ENCODE measurements at places on chromosomes 3 and 15.

- no peak for DNase-seq
Measured at GRCh38 chr3:41640076-41640475, 321.8 kb downstream of the ULK4 start.

- DNase-seq: no peak
Measured at GRCh38 chr3:53704363-53704725, 141.9 kb downstream of the CHDH start.

GRCh38 chr15:84773716-84774115 is 25.3 kb downstream of the ZNF592 start:
- no peak for DNase-seq

- no peak for DNase-seq
Measured at GRCh38 chr15:25712961-25713355, 150.2 kb downstream of the ATP10A start.

DNA sequence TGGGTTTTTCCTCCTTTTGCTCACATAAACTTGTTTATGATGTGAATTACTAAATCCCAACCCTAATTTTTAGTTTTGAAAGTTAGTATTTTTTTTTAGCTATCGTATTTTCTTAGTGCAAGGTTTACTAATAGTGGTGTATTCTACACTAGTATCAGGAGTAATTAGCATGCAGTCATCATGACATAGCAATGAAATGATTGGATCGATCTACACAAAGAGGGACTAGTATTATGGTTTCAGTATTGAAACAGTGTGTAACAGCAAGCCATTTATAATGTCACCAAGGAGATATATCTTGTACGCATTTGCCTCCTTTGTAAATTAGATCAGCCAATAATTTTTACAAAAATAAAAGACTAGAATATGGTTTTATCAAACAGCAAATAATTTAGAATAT is 38.7 kb downstream of the RNF111 start:
- no peak for DNase-seq

DNA sequence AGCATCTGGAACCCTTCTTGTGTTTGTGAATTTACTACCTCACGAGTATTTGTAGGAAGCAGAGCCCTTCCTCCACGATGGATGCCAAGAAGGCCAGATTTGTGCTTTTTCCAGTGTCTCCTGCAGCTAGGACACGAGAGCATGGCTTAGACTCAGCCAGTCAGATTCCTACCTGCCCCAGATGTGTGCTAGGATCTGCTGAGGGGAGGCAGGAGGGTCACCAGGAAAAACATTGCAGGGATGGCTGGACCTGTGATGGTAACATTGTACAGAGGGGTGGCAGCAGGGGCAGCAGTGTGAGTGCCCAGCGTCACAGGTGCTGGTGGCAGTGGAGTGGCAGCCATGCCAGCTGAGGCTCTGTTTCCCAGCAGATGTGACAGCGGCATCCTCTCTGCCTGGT is 285.3 kb downstream of the FAM43A start:
- no peak for DNase-seq

- no peak for DNase-seq
Measured at GRCh38 chr3:37443363-37444035, 269.1 kb upstream of the LRRFIP2 start.

- DNase-seq: no peak
Measured at GRCh38 chr3:28252001-28252431, 10.6 kb downstream of the CMC1 start.

DNA sequence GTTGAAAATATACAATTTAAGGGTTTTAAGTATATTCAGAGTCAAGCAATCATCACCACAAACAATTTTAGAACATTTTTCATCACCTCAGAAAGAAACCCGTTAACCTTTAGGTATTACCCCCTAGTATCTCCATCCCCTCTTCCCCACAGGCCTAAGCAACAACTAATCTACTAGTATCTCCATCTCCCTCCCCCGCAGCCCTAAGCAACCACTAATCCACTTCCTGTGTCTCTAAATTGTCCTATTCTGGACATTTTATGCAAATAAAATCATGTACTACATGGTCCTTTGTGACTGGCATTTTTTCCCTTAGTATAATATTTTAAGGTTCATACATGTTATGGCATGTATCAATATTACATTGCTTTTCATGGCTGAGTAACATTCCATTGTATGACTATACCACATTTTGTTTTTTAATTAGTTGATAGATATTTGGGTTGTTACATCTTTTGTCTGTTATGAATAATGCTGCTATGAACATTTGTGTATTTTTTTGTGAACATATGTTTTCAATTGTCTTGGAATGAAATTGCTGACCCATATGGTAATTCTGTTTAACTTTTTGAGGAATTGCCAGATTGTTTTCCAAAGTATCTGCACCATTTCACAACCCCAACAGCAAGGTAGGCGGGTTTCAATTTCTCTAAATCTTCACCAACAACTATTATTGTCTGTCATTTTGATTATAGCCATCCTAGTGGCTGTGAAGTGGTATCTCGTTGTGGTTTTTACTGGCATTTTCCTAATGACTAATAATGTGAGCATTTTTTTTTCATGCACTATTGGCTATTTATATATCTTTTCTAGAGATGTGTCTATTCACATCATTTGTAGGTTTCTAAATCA is 215.6 kb upstream of the CD96 start:
- no peak for DNase-seq

DNA sequence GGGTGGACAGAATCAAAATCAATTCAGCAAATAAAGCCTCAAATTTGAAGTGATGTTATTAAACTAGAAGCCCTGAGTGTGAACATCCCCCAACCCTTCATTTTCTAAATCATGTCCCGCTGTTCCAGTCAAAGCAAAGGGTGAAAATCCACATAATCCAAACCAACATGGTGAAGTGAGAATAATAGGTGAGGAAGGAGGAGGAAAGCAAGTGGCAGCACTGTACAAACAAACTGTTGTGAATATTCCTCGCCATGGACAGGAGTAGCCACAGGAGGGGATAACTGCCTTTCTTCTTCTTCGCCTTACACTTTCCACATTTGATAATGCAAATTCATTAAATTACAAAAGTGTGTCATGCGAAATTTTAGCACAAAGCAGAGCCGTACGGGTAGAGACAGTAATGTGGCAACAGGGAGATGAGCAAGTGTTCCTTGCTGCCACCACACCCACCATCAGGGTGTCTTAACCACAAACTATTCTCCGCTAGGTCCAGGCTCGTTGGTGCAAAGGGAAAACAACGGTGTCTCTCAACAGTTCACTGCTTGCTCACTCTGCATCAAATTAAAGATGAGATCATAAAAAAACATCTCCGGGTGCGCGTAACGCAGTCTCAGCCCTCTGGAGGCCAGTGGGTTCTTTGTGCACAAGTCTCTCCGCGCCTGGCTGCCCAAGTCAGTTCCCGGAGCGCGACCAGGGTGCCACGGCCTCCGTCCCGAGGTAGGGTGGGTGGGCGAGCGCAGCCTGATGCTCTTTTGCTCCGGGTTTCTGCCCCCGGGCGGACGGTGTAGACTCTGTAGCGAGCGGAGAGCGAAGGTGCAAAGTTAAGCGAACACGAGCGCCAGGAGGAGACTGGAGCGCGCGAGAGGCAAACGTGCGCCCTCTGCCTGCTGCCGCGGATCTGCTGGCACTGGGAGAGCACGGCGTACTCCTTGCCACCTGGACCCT is 6.7 kb downstream of the EPHA3 start:
- DNase-seq: no peak

GRCh38 chr3:37210230-37210629 is 35.8 kb upstream of the LRRFIP2 start:
- DNase-seq: no peak

DNA sequence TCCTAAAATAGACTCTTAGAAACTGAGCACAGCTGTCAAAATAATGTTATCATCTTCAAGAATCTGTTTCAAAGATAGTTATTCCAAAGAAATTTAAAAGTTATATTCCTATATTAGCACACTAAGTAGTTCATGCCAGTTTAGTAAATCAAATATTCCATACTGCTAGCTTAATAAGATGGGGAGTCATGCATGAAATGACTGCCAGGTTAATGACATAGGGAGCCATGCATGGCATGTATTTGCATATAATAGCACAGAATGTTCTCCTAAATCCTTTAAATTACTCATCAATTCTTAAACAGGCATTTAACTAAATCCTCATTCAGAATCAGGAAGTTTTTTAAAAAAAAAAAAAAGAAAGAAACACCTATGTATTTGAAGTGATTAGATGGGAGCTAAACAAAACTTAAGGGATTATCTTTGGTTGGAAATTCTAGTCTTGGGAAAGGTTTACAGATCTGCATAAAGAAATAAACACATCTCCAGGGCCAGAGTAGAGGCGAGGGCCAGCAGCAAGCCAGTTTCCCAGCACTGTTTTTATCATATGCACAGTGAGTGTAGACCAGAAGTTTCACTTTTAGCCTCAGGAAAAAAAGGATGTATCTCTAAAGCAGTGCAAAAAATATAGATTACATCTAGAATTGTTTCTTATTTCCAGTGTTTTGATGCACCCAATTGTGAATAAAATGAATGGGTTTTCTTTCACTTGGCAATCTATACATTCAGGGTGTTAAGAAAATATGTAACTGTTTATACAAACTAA is 366.4 kb upstream of the AGTR1 start:
- DNase-seq: no peak

GRCh38 chr3:30682434-30683155 is 76.2 kb downstream of the TGFBR2 start:
- no peak for DNase-seq

DNA sequence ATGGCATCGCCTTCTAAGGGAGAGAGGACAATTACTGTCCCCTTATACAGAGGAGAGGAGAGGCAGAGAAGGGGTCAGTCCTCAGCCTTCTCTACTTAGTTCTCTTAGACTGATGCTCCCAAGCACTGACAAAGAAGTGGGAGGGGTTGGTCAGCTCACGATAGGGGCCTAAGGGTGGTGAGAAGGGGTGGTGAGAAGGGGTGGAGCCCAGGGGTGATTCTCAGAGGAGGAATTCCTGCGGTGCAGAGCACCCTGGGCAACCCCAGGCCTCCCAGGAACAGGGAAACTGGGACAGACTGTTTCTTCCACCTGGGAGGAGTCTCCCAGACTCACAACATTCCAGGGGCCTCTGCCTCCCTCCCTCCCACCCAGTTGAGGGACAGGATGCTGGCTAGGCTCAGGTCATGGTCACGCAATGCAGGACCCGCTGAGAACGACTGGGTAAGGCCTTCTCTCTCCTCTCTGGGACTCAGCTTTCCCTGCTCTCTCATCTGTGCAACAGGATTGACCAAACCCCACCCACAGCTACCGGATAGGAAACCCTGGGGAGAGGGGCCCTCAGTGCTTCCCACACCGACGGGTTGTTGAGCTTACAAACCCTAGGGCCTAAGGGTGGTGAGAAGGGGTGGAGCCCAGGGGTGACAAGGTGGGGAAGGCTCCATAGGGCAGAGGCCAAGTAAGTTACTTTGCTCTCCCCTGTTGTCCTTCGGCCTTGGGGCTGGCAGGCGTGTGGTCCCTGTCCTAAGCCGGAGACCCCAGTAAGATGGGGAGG is 1.5 kb downstream of the TPRA1 start:
- no peak for DNase-seq

- DNase-seq: no peak
Measured at GRCh38 chr3:178088963-178089362, 447.3 kb upstream of the KCNMB2 start.

DNA sequence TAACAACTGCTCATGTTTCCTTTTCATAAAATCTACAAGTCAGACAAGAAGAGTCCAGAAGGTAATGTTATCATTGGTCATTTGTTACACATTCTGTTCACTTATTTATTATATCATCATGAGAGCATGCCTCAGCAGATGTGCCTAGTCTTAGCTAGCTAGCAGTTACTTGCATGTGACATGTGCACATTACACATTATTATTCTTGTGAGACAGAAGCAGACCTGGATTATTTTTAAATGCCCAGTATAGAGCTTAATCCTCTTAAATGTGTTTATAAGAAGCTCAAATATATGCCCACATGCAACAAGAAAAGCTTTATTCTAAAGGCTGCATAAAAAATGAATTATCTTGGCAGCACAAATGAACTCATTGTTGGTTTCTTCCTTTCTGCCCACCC is 12.6 kb downstream of the YEATS2 start:
- DNase-seq: no peak

GRCh38 chr15:68776477-68777270 is 44.0 kb downstream of the ANP32A start:
- no peak for DNase-seq

DNA sequence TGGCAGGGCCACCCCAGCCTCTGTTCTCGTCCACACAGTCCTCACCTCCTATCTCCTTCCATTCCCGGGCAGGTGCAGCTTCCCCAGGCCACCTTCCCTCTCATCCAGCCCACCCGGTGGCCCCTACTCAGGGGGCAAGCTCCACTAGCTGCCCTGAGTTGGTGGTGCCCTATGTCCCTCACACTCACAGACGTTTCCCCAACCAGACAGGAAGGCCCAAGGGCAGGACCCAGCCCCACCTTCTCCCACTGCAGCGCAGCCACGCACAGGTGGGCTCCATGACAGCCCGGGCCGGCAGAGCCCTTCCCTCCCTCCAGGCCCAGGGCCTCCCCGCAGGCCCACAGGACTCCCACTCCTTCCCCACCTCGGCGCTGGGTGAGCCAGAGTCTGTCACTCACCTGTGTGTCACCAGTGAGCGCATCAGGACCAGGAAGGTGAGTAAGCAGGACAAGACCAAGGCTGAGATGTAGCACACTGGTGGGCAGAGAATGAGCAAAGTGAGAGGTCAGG is 11.1 kb downstream of the ISLR start:
- no peak for DNase-seq

DNA sequence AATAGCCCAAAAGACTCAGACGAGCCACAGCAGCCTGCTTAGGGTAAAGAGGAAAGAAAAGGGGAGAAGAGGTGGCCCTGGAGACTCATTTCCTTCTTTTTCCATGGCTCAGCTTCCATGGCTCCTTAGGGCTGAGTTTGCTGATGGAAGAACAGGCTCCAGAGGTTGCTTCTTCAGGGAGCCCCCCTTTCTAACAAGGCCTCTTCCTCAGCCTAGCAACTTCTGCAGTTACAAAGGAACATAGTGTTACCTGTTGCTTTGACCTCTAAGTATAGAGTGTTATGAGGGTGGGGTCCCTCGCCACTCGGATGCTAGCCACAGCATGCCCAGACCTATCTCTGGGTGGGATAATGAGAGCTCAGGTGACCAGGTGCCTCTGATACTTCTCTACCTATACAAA is 43.2 kb upstream of the SPESP1 start:
- no peak for DNase-seq

- DNase-seq: no peak
Measured at GRCh38 chr15:42037656-42038055, 16.8 kb upstream of the PLA2G4E start.

GRCh38 chr3:107413264-107413663 is 36.0 kb downstream of the CCDC54 start:
- DNase-seq: no peak

DNA sequence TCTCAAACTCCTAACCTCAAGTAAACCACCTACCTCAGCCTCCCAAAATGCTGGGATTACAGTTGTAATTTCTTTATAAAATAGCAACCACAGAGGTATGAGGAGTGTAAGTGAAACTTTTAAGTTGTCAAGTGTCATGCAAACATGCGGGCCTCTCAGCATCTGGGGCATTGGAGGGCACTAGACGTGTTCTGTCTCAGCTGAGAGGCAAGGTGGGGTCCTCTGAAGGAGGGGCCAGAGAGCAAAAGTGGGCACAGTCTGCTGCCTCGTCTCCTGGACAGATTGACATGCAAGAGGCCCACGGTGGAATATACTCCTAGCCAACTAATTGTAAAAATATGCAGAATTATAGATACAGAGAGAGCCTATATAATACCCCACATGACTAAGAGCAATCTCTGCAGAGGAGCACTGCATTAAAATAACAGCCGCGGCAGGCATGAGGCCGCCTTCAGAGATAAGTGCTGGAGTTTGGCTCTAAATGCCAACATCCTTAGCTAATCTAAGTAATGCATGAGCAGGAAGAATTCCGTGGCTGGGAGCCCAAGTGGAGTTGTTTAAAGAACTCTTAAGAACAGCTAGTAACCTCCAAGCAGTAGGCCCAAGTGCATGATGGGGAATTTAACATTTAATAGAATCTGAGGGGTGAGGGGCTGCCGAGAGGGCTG is 87.8 kb upstream of the RNU6-1 start:
- no peak for DNase-seq

All from activated T-helper 1 cell treated with anti-CD3 and anti-CD28 coated beads, Interleukin-2, amount 50 U/mL, for 16 hours (primary cell).